ENCODE measurements at places on chromosomes 1 and 21.

DNA sequence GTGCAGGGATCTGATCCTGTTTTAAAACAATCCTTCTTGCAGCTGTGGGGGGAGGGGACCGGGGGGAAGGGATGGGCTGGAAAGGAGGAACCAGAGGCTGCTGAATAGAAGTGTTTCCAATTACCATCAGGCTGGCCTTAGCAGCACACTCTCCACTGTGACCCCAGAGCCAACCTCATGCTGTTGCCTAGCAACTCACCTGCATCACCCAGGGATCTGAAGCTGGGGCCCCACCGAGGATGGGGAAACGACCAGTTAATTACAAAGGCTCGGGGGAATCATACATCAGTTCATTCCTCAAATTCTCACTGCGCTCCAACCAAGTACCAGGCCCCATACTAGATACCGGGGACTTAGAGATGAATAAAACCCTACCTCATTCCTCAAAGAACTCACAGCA lies 11.9 kb upstream of the GPX7 start:
- DNase-seq = peak; percentile 90

GRCh38 chr1:100611086-100611485 lies 73.1 kb downstream of the GPR88 start:
- DNase-seq = no peak

- DNase-seq = no peak
Observed at GRCh38 chr21:35358008-35358407, 308.9 kb upstream of the RUNX1 start.

DNA sequence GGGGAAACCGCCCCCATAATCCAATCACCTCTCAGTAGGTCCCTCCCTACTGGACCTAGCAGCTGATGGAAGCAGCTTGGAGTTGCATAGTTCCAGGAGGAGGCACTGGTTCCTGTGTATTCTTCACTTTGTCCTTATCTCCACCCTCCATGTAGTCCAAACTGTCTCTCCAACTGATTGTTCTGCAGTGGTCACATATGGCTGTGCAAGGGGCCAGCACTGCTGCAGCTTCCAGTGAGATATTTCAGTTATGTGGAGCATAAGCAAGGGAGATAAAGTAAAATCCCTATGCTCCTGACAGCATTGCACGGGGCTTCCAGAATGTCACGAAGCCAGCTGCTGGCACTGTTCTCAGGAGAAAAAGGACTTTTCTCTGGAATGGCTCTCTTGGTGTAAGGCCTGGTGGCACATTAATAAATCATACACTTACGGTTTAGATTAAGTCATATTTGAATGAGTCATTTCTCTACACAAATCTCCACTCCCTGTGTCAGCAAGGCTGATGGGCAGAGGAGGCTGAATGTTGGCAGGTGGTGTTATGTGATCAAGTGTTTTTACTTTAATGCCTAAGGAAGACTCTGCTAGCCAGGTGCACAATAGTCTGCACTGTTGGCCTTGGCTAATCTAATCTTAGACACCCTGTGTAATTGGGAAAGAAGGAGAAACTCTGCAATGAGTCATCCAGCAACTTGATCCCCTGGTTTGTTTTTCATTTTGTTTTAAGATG lies 93.4 kb downstream of the KCNK1 start:
- DNase-seq = no peak

DNA sequence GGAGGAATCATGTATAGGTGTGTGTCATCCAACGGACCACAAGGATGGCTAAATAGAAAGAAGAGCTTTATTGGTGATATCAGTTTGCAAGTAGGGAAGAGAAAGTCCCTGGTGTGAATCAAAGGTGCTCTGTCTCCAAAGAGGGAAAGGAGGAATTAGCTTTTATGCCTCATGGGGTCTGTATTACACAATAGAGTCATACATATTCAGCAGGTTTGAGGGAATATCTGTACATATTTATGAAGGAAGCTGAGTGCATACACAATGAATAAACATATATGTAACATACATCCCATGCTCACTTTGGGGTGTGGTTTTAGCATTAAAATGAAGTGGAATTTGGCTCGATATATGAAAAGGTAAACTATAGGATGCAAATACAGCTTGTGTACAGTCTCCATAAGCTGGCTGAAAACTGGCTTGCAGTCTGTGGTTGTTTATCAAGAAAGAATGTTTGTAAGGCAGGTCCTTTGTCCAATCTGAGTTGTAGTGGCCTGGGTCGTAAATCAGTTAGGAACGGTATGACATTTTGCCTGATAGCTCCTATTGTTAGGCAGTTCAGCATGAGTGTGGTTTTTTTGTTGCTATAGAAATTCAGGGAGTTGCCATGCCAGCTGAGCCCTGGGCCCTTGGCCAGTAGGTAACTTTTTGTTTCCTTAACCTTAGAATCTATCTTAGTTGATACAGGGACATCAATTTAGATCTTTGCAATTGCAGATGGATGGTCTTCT lies 198.0 kb upstream of the ZP4 start:
- DNase-seq = peak; percentile 3

DNA sequence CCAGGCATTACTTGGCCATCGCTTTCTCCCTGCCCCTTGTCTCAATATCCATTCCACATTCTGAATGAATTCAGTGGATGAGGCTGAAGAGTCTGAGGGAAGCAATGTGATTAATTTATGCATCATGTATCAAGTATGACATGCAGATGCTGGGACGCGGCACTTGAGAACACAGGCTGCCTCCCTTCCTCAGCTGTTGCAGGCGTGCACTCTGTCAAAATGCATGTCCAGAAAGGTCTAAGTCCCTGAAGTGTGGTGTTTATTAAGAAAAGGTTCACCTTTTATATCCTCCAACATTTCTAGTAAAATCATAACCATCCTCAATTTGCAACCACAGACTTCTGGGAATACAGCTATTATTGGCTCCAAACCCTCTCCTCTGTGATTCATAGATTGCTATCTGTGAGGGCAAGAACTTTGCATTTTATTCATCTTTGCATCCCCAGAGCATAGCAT lies 22.6 kb upstream of the RAB3GAP2 start:
- no peak for DNase-seq

- DNase-seq = no peak
Observed at GRCh38 chr1:219049501-219049900, 124.2 kb upstream of the LYPLAL1 start.

- no peak for DNase-seq
Observed at GRCh38 chr1:180352588-180352987, 122.5 kb downstream of the LHX4 start.

- DNase-seq = no peak
Observed at GRCh38 chr1:150981177-150981804, 801 bp upstream of the ANXA9 start.

- no peak for DNase-seq
Observed at GRCh38 chr21:41199588-41199987, 31.6 kb downstream of the BACE2 start.

Measured in NCI-H748 treated with DMSO at 0.1 percent for 48 hours (cell line).